Right lung (tissue), 10 donors: ENCODE measurements at places on chromosomes 11 and 22. TPM values are rescaled to one million over a fixed set of nuclear protein-coding genes. Genes with fewer than 3 reads are reported as not detected.

DNA sequence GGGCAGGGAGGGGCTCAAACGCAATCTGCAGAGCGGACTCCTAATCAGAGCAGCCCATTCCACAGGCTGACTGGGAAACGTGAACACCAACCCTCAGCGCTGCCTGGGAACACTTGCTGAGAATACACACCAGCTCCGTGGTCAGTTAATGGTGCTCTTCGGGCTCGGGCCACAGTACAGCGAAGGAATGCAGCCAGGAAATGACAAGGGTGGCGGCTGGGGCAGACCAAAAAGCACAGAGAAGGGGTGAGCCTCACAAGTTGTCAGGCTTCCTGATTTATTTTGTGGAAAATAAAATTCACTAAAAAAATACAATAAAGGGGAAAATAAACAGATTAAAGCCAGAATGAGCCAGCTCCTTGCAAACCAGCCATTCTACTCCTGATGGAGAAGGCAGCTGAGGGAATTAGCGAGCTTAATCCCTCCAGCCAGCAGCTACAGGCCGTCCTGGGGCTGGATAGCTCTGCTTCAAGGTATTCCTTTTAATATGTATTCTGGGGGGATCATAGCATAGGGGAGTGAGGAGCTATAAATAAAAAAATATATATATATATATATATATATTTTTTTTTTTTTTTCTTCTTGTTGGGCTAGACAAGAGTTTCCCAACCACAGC lies 165.5 kb upstream of the NTM start:
- DNase-seq = no peak

DNA sequence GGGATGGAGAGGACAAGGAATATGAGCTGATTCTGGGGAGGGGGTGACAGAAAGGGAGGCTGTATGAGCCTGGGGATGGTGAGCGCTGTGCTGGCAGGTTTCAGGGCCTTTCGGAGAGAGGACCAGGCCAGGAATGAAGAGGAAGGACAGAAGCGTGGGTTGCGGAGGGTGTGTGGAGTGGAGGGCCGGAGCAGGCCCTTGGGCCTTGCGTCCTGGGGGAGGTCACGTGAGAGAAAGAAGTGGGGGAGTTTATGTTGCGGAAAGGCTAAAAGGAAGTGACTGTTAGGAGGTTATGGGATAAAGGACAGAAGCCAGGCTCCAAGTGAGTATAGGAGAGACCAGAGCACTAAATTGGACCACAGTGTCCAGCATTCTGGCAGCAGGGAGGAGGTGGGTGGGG lies 17.5 kb downstream of the BCR start:
- no peak for DNase-seq

DNA sequence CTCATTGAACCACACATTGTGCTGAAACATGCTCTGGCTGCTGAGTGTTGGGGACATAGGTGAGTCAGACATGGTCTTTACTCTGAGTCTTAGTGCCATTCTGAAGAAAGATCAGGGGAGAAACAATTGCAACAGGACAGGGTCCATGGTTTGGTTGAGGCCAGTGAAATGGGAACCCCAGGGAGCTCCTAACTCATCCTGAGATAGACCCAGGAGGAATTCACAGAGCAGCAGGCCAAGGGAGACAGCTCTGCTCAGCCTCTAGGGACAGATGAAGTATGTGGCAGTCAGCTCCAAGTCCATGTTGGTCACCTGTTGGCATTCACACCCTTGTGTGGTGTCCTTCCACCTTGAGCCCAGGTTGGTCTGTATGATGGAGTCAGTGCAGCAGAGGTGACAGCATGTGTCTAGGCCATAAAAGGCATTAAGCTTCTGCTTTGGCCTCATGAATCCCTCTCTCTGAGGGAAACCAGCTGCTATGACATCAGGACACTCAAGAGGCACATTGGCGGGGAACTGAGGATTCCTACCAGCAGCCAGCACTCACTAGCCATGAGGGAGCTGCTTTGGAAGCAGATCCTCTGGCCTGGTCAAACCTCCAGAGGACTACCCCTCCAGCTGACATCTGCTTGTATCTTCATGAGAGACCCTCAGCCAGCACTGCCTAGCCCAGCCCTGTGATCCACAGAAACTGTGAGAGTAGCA lies 50.3 kb upstream of the MYEOV start:
- no peak for DNase-seq

GRCh38 chr11:117557361-117557760 lies 229.7 kb downstream of the CEP164 start:
- no peak for DNase-seq

- no peak for DNase-seq
Observed at GRCh38 chr11:58742981-58743880, 11.5 kb upstream of the GLYAT start.

CASP5 gene
- 0.21 TPM for polyA plus RNA-seq

EHBP1L1 gene
- polyA plus RNA-seq = 38.1 TPM

GRM5 gene
- not detected for polyA plus RNA-seq

PIM3 gene
- polyA plus RNA-seq = 45.0 TPM
